CD4-positive, alpha-beta T cell treated with Interferon alpha-2 for 1 hour (primary cell): ENCODE measurements at places on chromosomes 5 and 9.

DNA sequence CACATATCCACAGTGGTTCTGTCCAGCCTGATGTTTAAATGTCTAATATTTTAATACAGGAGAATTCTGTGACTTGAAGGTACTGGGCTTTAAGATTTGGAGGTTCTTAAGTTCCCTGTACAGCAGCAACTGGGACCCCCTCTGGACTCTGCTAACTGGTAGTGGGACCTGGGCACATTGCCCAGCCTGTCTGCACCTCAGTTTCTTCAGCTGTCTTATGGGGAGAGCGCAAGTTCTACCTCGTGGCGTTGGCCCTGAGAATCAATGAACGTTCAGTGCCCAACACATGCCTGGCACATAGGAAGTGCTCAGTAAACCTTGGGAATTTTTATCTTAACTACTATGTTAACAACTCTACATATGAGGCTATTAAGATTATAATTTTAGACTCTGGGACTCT lies 1.4 kb downstream of the SLC2A6 start:
- no peak for DNase-seq

DNA sequence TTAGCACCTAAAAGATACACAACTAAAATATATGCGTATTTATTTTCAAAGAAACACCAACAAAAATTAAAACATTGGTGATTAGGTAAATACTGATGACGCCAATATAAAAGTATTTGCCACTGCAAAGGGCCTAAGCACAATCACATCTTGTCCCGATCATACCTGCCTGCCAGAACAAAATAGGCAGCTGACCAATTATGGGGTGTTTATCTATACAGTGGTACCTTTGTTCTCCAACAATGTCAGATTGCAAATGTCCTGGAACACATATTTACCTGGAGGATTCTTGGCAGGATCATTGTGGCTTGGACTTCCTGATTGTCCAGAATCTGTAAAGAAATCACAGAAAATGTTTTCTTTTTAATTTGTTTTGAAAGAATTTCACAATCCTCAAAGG lies 134.5 kb downstream of the NFIB start:
- no peak for DNase-seq

DNA sequence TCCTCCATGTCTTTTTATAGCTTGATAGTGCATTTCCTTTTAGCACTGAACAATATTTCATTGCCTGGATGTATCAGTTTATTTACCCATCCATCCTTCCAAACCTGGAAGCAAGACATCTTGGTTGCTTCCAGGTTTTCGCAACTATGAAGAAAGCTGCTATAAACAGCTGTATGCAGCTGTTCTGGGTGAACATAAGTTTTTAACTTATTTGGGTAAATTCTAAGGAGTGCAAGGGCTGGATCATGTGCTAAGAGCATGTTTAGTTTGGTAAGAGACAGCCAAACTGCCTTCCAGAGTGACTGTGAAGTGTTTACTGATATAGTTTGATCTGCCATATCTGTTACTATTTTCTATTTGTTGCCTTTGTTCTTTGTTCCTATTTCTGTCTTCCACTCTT lies 58.5 kb downstream of the CSF2 start:
- DNase-seq, result no peak

DNA sequence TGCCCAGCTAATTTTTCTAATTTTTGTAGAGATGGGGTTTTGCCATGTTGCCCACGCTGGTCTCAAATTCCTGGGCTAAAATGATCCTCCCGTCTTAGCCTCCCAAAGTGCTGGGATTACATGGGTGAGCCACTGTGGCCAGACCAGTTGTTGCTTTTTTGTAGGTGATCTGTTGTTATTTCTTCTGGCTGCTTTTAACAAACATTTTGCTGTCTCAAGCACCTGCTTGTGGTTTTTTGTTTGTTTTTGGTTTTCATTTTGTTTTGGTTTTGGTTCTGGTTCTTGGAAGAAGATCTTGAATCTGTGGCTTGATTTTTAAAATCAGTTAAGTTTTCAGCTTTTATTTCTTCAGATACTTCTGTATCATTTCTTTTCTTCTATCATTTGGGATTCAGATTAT lies 21.1 kb downstream of the ERCC6L2 start:
- peak; percentile 23 for DNase-seq

GRCh38 chr5:89036166-89036565 lies 153.2 kb upstream of the MEF2C start:
- DNase-seq, result no peak

DNA sequence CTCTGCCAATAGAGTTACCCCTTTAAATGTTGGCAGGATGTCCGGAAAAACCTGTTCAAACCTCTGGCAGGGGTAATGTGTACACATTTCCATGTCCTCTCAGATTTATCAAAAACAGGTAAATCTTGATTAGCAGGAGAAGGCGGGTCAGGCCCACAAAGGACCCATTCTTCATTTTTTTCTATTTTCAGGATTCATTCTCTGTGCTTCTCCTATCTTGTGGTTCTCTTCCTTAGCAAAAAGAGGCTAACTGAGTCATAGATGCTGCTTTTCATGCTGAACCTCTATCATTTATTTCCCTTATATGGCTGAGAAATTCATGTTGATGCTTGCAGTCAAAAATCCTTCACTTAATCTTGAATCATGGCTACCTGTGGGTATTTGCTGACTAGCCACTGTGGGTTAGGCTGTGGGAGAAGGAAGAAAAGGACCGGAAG lies 112.7 kb upstream of the IQGAP2 start:
- DNase-seq, result no peak

DNA sequence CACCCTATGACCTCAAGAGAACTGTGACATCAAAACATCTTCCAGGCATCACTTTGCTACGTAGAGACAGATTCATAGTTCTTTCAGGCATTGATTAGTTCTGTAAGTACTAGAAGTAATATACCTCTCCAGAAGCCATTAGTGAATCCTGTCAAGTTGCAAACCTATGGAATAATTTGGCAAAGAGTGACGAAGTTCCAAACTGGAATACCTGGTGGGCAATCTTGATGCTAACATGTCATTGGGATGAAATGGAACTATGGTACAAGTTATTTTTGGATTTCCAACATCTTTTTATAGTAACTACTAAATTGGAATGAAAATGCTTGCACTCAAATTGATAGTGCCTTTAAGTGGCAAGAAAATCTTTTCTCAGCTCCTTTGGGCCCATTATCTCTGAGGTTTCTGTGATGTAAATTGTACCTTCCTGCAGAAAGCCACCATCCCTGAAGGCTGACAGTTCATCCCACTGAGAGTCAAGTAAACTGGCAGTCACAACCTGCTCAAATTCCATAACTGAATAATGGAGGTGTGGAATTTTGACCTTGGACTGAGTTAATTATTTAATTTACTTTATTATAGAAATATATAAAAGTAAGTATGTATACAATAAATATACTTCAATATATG lies 435.5 kb downstream of the DTWD2 start:
- DNase-seq, result no peak

- no peak for DNase-seq
These were observed 430.1 kb upstream of the WWC1 start for GRCh38 chr5:167861129-167861927.

DNA sequence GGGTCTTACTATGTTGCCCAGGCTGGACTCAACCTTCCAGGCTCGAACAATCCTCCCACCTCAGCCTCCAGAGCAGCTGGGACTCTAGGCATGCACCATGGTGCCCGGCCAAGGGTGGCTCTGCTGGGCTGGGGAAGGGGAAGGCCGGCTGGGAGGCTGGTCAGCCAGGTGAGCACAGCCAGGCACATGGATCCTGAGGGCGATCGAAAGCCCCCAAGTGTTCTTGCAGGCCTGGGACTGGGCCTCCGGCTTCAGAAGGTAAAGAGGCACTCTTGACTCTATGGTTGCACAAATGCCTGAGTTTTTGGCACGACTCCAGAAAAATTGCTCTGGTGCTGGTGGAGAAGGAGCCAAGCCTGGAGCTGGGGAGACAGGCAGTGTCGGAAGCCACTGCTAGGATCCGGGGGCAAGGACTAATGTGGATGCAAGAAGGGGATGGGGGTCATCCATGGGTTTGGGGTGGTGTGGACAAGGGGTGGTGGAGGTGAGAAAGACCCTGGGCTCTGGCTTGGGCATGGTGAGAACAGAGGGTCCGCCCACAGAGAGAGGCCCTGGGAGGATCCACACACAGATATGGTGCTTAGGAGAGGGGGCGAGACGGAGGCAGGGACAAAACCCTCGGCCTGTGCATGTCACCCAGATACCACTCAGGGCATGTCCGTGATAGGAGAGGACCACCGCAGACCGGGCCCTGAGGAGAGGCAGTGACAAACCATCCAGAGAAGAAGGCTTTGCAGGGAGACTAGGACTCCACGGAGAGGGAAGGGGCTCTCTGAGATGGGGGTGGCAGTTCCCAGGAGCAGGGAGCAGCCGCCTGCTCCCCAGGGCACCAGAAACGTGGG lies 51.1 kb upstream of the COL5A1 start:
- no peak for DNase-seq

GRCh38 chr9:95075700-95076099 lies 241.8 kb downstream of the FANCC start:
- no peak for DNase-seq

DNA sequence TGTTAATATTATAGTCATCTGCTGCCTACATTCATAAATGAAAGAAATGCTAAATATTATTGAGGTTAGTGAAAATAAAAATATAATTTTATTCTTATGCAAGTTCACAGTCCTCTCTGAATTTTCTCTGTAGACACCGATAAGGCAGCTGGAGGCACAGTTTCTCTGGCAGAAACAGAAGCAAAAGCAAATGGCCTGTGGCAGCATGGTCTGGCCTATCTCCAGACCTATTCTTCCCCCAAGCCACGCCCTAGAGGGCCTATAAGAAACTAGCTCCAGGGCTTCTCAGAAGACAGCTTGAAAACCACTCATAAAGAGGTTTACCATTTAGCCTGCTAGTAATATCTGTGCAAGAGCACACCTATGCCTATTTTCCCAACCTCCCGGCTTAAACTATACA lies 28.4 kb downstream of the MRPS27 start:
- DNase-seq, result no peak

DNA sequence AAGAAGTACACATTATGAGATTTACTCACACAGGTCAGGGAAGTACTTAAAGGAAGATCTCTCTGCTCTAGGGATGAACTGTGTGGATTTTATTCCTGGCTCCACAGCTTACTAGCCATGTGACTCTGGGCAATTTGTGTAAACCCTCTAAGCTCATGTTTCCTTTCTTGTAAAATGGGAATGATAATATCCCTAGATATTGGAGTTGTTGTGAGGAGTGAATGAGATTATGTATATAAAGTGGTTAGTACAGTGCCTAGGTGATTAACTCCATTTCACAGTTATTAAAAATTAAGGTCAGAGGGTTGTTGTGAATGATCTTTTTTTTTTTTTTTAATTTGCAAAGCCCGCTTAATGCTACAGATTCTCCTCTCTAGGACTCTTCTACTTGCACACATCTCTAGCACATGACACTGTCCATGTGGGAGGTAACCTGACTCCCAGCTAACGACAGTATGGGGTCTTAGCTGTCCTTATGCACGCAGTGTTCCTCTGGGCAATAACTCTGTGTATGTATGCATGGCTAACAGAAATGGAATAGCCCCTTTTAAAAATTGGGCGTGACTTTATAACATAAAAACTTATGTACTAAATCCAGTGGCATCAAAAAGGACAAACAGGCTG lies 23.9 kb upstream of the MYOT start:
- no peak for DNase-seq

- DNase-seq, result no peak
These were observed 182.2 kb downstream of the AUH start for GRCh38 chr9:91179237-91180138.

DNA sequence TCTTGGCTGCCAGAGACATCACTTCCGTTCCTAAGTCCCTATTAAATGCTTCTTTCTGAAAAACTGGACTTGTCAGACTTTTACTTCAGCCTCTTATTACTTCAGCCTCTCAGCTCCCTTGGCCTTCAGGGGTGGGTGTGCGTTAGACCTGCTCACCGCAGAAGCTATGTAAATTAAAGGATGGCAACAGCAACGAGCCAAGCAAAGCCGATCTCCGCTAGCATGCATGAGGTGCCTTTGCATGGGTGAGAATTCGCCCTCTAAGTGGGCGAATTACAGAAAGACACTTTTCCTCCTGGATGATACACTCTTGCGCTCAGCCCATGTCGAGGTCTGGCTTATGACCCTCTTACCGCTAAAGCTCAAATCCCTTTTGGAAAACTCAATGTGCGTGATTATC lies 10.9 kb upstream of the IL3 start:
- no peak for DNase-seq

DNA sequence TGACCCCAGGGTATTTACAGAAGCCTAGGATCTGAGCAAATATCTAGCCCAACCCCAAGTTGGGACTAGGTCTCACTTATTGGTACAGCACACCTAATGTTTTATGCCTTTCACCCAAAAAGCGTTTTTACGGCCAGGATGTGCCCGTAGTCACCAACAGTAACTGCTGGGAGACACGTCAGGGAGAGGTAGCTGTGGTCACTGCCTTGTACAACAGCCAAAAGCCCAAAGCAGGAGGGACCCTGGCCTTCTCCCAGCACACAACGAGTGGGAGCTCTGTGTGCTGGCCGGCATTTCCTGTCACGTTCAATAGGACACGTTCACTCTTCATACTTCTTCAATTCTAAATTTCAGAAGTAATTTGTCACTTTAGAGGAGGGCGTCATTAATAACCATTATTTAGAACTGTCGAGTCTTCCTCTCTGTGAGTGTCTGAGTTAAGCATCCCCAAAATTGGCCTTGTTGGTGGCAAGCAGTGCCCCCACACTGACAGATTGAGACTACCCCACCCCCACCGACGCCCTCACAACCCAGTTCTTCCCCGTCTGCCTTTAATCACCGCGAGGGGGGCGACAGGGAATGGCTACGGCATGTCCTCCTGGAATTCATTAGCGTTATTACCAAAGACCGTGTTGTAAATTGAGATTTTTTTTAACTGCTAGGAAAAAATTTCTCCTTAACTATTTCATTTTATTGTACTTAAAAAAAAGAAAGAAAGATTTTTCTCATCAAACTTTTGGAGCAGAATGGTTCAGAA lies 80.7 kb downstream of the MVB12B start:
- DNase-seq, result no peak

- DNase-seq, result no peak
These were observed 17.7 kb downstream of the STK10 start for GRCh38 chr5:172170251-172170701.

- no peak for DNase-seq
These were observed 106.7 kb upstream of the SLC28A3 start for GRCh38 chr9:84447305-84447704.

GRCh38 chr5:65927503-65928321 lies 1.3 kb downstream of the ERBIN start:
- DNase-seq, result no peak

- DNase-seq, result peak; percentile 34
These were observed 68.4 kb downstream of the ANKRD33B start for GRCh38 chr5:10632110-10632761.
